ENCODE measurements at places on chromosomes 3 and 15.

- DNase-seq: no peak
Measured at GRCh38 chr3:124056846-124057245, 64.9 kb upstream of the ROPN1 start.

- DNase-seq: peak; percentile 3
Measured at GRCh38 chr3:173819368-173819767, 421.8 kb downstream of the NLGN1 start.

- DNase-seq: no peak
Measured at GRCh38 chr3:172685331-172686214, 25.3 kb downstream of the NCEH1 start.

DNA sequence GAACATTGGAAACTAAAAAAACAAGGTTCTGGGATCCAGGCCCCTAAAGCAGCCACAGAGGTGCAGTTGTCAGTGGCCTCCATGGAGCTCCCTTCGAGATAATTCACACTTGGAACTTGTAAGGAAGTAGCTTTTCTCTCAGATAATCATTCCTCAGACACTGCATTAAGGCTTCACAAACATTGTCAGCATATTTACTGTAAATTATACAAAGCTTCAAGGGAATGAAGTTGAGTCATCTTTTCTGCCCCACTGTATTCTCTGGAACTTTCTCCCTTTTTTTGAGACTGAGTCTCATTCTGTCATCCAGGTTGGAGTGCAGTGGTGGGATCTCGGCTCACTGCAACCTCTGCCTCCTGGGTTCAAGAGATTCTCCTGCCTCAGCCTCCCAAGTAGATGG lies 7.1 kb downstream of the BLOC1S6 start:
- peak; percentile 14 for DNase-seq

DNA sequence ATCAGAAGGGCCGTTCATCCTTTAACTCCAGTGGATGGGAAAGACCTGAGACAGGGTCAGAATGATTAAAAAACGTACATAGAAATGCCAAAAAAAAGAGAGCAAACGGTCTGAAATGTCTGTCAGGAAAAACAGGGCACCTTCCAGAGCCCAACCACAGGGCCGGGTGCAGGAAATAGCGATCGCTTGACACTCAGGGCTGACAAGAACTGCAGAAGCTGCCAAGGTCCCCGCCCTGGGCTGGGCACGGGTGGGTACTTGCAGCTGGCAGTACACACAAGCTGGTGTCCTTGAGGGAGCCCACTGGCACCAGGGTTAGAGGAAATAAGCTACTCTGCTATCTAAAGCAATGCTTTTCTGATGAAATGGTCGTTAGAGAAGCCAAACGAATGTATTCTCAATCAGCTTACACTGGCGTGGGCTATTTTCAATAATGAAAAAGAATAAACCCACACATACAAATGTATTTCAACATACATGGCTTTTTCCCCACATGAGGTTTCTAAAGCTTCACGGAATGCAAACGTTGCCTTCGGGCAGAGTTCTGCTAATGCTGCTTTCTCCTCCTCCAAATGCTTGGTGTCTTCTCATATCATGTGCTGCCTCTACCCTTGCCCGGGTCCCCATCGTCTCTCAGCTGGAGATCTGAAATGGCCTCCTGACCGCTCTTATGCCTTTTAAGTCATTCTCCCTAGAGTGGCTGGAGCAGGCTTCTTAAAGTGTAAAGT lies 15.6 kb downstream of the FRMD4B start:
- DNase-seq: no peak

DNA sequence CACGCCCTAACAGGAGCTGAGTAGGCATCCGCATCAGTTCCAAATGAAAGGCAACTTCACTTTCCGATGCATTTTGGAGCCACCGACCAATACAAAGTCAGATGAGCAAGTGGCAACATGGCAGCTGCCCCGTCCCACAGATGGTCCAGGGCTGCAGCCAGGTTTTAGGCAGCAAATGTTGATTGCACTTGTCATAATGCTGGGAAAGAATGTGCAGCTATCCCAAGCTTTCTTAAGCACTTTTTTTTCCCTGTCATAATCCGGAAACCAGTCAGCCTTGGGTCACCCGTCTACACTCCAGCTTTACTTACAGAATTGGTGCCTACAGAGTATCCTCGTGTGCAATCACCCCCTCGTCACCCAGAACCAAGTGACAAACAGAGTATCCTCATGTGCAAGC lies 147.7 kb downstream of the CHSY1 start:
- DNase-seq: no peak

DNA sequence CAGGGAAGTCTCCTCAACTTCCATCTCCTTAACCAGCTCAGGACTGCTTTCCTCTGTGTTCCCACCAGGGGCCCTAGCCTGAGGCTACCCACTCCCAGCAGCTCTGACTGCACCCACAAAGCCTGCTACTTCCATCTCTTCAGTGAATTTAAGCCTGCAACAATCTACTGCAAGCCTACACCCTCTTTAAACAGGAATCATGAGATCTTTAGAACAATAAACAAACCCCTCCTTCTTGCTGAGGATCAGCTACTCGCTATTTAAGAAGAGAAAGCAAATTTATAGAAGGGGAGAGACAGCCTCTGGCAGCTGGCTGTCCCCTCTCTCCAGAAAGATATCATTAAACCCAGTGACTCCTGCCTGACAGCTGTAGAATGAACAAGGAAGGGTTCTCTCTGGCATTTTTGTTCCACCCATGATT lies 51.9 kb downstream of the ARHGAP31 start:
- DNase-seq: no peak

DNA sequence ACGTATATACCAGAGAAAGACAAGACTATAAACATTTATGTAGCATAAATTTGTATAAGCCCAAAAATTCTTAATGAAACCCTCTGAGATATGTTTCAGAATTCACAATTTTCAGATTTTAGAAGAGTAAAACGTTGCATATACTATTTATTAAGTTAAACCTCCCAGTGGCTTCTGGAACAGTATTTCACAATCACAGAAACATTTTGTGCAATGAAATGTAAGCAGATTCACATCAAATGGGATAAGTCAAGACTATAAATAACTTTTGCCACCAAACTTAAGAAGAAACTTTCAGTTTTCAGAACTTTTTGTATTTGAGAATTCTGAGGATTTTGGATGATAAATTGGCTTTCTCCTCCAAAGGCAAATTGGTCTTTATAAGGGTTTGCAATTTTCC lies 9.2 kb downstream of the SLTM start:
- DNase-seq: peak; percentile 30

DNA sequence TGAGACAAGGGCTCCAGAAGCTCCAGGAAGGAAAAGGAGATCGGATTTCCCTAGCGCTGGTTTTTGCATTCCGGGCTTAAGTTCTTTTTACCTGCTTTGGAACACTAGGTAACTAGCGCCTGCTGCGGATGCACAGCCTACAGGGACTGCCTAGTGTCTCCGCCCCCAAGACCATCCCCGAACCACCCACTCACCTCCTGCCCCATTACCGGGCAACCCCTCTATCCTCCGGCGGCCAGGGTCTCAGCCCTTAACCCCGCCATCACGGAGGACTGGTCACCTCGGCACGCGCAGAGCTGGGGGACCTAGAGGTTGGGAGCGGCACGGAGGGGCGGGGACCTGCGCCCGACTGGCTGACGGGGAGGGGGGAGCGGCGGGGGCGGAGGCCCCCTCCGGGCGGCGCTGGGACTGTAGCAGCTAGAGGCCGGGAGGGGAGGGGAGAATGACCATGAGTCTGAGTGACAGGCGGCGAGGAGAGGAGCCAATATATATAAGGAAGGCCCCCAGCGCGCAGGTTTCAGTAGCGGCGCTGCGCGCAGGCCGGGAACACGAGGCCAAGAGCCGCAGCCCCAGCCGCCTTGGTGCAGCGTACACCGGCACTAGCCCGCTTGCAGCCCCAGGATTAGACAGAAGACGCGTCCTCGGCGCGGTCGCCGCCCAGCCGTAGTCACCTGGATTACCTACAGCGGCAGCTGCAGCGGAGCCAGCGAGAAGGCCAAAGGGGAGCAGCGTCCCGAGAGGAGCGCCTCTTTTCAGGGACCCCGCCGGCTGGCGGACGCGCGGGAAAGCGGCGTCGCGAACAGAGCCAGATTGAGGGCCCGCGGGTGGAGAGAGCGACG lies at the start of gene DLL4:
DLL4 (plus strand) TSS at position 520 of the 839 bp plus-strand sequence. CDS start 329 bp downstream, outside the sequence.
- peak; percentile 26 for DNase-seq

DNA sequence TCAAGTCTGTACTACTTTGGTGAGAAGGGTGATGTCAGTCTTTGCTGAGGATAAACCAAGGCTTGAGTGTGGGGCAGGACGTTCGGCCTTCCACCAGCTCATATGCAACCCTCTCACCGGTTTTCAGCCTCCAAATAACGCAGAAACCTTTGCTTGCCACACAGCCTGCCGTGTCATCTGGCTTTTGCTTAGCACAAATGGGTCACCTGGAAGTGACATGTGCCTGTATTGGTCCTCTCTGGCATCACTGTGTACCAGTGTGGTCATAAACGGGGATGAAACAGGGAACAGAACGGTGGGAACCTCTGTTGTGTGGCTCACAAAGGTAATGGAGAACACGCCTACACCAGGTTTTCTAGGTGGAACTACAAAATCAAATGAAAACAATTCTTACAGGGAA lies 7.1 kb downstream of the POMGNT2 start:
- DNase-seq: no peak

- no peak for DNase-seq
Measured at GRCh38 chr3:51729042-51729633, 22.3 kb downstream of the GRM2 start.

- DNase-seq: no peak
Measured at GRCh38 chr3:98262046-98262445, 2.0 kb upstream of the OR5H6 start.

DNA sequence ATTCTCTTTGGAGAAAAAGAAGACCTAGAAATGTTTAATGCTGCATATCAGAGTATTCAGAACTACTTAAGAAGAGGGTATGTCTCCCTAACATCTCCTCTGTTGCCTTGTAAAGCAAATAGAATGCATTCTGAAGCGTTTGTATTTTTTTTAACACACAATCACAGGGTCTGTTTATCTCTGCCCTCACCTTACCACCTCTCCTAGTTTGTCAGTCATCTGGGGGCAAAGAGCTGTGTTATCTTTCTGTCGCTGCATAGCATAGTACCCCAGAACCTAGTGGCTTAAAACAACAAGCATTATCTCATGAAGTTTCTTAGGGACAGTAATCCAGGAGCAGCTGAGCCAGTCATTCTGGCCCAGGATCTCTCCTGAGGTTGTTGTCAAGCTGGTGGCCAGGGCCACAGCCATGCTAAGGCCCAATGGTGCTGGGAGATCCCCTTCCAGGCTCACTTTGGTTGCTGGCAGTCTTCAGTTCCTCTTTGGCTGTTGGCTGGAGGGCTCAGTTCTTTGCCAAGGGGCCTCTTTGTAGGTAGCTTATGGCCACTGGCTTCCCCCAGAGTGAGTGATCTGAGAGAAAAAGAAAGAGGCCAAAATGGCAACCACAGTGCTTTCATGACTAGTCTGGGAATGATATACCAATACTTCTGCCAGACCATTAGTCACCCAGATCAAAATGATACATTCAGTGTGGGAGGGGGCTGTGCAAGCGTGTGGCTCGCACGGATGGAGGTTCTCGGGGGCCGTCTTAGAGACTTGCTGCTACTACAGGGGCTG lies 17.8 kb downstream of the EDEM1 start:
- peak; percentile 58 for DNase-seq
